ENCODE measurements at places on chromosomes 13 and 19. TPM values are rescaled to one million over a fixed set of nuclear protein-coding genes. Genes with fewer than 3 reads are reported as not detected.

- no peak for DNase-seq
Measured at GRCh38 chr13:98981369-98982080, 3.7 kb upstream of the DOCK9 start.

GRCh38 chr13:99859178-99860177 lies 112.1 kb downstream of the ZIC5 start:
- DNase-seq, result no peak

GRCh38 chr19:4061178-4061682 lies 5.5 kb downstream of the ZBTB7A start:
- DNase-seq, result peak; percentile 33

GRCh38 chr13:46296115-46296822 lies 84.5 kb downstream of the LRRC63 start:
- DNase-seq, result peak; percentile 41

The ZNF888 gene
- total RNA-seq, result 1.5 TPM

The KLK3 gene
- not detected for total RNA-seq

DNA sequence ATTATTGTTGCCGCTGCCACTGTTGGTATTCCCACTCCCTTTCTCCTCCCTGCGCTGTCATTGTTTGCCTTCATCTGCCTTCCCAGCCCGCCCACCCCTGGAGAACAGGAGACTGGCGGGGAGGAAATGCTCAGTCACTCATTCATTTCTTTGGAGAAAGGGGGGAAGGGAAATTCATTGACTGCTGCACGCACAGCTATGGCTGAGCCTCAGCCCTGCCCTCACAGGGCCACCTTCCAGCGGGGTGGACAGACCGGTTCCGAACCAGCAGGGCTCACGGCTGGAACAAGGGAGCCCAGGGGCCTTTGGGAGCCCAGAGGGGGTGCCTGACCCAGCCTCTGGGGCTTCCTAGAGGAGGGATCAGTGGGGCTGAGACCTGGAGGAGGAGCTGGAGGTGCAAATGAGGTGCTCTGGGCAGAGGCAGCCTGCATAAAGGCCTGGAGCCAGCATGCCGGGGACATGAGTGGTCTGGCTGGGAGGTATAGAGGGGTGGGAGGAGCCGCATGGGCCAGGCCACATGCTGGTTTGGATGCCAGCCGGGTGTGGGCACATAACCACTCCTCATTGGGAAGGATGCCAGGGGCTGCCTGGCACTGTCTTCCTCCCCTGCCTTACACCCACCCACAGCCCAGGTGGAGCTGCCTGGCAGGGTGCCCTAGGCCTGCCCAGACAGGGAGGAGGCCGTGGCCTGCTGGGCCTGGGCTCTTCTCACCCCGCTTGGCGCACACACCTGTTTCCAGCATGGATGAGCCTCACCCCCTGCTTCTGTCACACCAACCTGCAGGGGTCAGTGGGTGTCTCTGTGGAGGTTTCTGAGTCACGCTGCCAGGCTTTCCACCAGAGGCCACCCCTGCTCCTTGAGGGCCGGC lies 26.8 kb downstream of the PPP5C start:
- peak; percentile 98 for DNase-seq

GRCh38 chr13:26991508-26992181 lies 180.0 kb downstream of the USP12 start:
- no peak for DNase-seq

DNA sequence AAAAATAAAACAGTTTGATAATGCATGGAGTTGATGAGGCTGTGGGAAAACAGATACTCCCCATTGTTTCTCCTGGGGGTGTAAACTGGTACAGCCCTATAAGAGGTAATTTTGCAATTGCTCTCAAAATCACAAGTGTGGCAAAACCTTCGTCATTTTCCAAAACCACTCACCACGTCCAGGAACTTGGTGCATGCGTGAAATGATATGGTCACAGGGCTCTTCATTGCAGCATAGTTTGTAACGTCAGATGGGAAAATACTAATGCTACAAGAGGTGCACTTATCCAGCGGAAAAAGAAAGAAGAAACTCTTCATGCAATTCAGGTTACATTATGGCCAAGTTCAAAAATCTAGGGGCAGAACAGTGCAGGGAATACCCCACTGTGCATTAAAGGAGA lies 11.9 kb upstream of the PLAUR start:
- DNase-seq, result no peak

The KLK6 gene
- total RNA-seq, result 8.5 TPM

- DNase-seq, result no peak
Measured at GRCh38 chr19:9724157-9724556, 44.4 kb downstream of the ZNF846 start.

The TMEM38A gene
- 1.8 TPM for total RNA-seq

DNA sequence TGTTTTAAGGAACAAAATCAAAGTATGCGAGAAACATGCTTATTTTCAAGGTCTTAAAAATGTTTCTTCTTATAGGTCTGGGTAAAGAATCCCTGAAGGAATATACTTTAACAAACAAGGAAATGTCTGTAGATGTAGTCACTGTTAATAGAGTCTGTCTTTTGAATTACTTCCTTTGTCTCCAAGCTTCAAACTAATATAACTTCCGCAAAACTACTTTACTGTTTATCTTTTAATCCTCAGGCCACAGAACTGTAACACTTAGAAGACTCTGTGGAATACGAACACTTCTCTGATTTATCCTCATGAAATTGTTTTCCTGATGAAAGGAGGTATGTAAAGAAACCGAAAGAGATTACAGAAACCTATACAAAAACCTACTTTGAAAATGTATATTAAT lies 316.0 kb downstream of the PCDH9 start:
- DNase-seq, result no peak

DNA sequence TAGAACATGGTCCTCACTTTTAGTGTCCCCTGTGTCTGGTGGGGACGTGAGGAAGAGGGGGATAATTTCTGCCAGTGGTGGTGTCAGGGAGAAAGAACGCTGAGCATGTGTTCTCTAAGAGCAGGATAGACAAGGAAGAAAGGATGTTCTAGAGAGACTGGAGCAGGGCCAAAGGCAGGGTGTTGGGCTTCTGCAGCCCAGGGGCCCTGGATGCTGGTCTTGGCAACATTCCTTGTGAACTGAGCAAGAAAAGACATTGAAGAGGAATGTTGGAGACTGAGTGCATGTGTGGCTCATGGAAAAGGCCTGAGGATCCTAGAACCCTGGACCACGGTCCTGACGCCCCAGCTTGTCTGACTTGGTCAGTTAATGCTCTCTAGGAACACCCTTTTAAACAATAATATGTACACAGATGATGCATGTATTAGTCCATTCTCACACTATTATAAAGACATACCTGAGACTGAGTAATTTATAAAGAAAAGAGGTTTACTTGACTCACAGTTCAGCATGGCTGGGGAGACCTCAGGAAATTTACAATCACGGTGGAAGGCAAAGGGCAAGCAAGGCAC lies 33.6 kb upstream of the SLC10A2 start:
- no peak for DNase-seq

The BST2 gene
- 138 TPM for total RNA-seq

The NLRP7 gene
- not detected for total RNA-seq

The MEIS3 gene
- total RNA-seq, result 0.56 TPM

DNA sequence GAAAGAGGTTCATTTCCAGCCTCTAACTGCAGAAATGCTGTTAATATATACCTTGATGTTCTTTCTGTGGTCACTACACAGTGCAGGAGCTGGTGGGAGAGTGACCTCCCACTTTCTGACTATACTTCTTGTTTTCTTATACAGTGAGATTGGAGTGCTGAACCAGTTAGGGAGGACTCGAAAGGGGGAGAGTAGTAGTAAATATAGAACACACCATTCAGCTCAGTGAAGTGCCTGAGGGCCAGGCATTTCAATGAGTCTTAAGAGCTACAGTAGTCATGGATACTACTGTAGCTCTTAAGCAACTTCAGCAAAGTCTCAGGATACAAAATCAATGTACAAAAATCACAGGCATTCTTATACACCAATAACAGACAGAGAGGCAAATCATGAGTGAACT lies 372.9 kb downstream of the MTUS2 start:
- no peak for DNase-seq

The EDNRB gene
- total RNA-seq, result not detected

- DNase-seq, result peak; percentile 8
Measured at GRCh38 chr19:56566904-56567273, 379 bp upstream of the ZNF470 start.

- no peak for DNase-seq
Measured at GRCh38 chr19:55585658-55586339, 5.2 kb upstream of the ZNF579 start.

GRCh38 chr13:111879719-111880118 lies 187.2 kb upstream of the SOX1 start:
- DNase-seq, result no peak

The MUC16 gene
- total RNA-seq, result not detected

- DNase-seq, result no peak
Measured at GRCh38 chr13:61531383-61532065, 115.9 kb upstream of the PCDH20 start.

The CEACAM5 gene
- not detected for total RNA-seq

The DAZAP1 gene
- total RNA-seq, result 149 TPM

DNA sequence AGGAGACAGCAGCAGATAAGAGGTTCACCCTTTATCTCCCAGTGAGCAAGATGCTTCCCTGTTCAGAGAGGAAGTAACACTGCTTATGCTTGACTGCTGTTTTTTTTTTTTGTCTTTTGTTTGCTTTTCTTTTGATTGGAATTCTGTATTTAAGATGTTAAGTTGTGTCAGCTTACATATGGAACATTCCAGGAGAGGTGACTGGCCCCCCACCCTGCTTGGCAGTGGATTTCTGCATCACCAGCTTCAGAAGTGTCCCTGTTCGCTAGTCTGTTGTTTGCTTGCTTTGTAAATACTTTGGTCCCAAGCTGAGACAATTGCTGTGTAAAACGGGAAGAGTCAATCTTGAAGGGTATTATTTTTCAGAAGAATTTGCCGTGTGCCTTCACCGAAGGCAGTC lies 43.0 kb downstream of the IFT88 start:
- no peak for DNase-seq

- DNase-seq, result no peak
Measured at GRCh38 chr13:46329624-46330023, 57.4 kb downstream of the RUBCNL start.

DNA sequence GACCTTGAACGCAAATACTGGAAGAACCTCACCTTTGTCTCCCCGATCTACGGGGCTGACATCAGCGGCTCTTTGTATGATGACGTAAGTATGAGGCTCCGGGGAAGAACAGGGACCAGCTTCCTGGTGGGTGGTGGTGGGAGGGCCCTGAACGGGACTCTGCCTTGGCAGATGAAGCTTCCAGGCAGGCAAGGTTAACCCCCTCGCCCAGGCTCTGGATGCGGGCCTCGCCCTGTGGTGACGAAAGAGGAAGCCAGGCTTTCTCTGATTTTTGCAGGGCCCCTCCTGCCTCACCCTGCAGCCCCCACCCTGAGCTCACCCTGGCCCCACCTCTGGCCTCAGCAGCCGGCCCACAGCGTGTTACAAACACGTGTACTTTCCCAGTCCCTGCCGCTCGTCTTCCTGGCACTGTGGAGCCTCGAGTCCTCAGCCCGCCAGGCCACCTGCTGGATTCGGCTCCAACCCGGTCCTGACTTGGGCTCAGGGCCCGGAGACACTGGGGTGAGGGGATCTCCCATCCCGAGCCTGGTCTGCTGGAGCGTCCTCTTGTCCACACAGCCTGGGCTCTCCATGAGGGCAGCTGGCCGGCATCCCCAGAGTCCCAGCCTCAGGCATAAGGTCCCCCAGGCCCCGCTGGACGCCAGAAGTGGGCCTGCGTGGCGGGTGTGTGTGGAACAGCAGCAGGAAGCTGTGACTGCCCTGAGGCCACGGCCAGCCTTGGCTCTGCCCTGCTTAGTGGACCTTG lies 72.4 kb downstream of the KDM4B start:
- DNase-seq, result no peak

The P2RY11 gene
- total RNA-seq, result 5.9 TPM

DNA sequence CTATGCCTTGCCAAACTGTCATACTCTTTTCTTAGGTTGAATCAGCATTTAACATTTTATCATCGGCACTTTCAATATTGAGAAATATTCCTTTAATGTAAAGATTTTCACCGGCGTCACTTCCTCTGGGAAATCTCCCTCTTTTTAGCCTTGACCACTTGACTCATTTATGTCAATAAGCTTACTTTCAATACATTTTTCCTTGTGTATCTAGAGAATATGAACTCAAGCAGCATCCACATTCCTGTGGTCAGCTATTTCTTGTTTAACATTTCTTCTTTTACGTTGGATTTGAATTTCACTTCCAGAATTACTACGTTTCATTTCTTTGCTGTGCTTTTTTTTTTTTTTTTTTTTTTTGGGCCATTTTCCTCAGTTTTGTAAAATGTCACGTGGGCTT lies 271.2 kb upstream of the HTR2A start:
- DNase-seq, result no peak

The IZUMO1 gene
- total RNA-seq, result not detected

DNA sequence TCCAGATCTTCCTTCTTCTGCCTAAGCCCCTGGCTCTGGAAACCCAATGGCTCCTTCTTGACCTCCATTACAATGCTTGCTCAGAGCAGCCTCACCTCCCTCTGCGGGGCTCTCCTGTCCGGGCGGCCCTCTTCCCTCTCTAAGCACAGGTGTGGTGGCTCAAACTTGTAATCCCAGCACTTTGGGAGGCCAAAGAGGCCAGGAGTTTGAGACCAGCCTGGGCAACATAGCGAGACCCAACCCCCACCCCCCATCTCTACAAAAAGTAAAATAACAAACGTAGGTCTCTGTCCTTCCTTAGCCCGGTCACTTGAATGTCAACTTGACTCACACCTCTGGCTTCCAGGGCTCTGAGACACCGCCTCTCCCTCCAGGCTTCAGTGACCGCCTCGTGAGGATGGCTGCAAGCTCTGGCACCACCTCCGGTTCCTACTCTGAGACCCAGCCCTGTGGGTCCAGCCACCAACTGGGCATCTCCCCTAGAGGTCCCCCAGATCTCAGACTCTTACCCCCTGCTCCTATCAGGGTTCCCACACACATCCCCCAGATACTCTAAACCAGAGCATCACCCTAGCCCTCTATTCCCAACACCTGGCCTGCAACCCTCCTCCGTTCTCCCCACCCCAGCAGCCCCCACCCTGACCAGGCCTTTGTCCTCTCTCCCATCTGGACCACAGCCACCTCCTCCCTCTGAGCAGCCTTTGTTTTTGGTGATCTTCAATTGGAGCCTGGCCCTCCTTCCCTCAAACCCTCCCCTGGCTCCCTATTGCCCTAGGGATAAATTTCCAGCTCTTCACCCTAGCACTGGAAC lies 4.7 kb upstream of the TLE2 start:
- DNase-seq, result no peak

The PROZ gene
- total RNA-seq, result not detected

The NLRP11 gene
- not detected for total RNA-seq

- no peak for DNase-seq
Measured at GRCh38 chr13:94950303-94950702, 238.0 kb upstream of the SOX21 start.

Measured in MG63 (cell line).